ENCODE measurements at places on chromosomes 6 and 20. TPM values are rescaled to one million over a fixed set of nuclear protein-coding genes. Genes with fewer than 3 reads are reported as not detected.

DNA sequence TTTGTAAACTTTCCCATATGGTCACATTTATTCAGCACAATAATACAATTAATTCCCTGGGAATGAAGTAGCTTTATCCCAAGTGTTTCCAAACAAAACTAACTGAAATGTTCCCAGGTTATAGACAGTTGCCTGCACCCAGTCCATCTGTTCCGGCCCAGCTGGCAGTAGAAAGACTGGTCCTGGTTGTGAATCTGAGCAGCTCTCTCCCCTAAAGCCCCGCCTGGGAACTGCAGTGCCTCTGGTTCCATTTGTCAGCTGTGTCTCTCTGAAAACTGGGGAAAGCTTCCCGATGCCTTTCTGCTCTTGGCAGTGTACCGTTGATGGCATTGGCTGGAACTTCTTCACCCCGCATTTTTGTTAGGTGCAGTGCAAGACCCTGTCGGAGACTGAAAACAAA, 8.7 kb downstream of the MTHFD1L start:
- peaks cover 14% of the 10 kb centered on the region for H3K4me1 ChIP-seq
- no peaks in the 10 kb centered on the region for H3K27me3 ChIP-seq
- H3K36me3 ChIP-seq = peaks cover 30% of the 10 kb centered on the region

DNA sequence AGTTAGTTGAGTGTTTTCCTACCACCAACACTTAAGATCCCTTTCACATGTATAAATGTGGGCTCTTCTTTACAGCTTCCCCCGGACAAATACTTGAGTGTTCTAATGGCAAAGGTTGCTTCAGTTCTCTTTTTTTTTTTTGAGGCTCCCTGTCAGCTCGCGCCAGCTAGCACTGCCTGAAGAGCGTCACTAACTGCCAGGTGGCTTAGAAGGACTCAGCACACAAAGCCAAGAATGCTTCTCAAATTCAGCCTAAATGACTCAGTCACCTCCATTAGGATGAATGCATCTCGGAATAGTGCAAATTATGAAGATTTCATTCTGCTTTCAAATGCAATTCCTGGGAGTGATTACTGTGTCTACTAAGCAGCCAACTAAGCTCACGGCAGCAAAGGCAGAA, 150.7 kb upstream of the BTBD3 start:
- H3K36me3 ChIP-seq = no peaks in the 10 kb centered on the region
- DNase-seq = no peak
- no peaks in the 10 kb centered on the region for H3K27me3 ChIP-seq

- no peaks in the 10 kb centered on the region for H3K27me3 ChIP-seq
- H3K27ac ChIP-seq = no peak overlapping the region
- no peaks in the 10 kb centered on the region for H3K36me3 ChIP-seq
These were observed 100.5 kb upstream of the EDN1 start for GRCh38 chr6:12189661-12190060.

DNA sequence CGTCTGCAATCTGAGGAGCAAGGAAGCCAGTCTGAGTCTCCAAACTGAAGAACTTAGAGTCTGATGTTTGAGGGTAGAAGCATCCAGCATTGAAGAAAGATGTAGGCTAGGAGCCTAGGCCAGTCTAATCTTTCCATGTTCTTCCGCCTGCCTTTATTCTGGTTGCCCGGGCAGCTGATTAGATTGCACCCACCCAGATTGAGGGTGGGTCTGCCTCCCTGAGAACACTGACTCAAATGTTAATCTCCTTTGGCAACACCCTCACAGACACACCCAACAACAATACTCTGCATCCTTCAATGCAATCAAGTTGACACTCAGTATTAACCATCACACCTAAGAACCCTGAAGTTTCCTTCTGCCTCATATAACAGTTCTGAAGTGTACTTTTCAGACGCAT, 350.1 kb downstream of the RFPL4B start:
- H3K4me3 ChIP-seq = no peak overlapping the region
- no peaks in the 10 kb centered on the region for H3K27me3 ChIP-seq
- no peaks in the 10 kb centered on the region for H3K36me3 ChIP-seq
- H3K27ac ChIP-seq = no peak overlapping the region

The TFAP2D gene
- total RNA-seq = not detected

DNA sequence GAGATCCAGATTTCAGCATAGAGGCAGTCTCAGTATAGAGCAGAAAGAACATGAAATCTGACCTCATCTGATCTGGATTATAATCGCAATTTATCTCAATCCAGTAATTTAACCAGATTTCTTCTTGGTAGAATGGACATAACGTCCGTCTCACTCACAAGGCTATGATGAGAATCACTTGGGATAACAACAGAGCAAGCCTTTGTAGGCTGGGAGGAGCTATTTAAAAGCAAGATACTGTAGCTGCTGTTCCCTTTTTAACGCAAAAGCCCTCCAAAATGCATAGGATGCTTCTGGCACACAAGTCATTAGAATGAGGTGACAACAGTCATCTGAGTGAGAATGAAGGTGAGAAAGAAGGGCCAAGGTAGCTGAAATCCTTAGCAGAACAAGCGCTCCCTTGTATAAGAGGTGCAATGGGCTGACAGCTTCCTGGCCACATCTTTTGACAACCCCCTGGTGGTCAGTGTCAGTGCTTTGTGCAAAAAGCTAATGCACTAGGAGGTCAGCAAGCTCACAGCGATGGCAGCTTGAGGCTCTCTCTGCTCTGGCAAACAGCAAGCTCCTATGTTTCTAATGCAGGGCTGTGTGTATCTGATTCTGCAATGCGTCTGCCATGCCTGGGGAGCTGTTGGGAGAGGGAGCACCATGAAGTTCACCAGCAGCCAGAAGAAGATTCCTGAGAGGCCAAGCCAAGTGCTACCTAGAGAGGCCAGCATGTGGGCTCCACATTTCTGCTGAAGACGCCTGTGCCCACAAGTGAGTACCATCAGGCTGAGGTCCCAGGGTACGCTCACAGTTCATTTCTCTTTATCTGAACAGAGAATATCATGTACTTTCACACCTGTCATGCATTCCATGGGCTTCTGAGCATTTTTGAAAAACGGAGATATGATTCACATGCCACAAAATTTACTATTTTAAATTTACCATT, 16.2 kb downstream of the METTL24 start:
- no peak overlapping the region for H3K4me3 ChIP-seq
- H3K36me3 ChIP-seq = 0 out of 2 replicates have a peak, but pooled peaks cover 2% of the 10 kb centered on the region
- no peaks in the 10 kb centered on the region for H3K4me1 ChIP-seq
- DNase-seq = peak; percentile 9
- no peaks in the 10 kb centered on the region for H3K27me3 ChIP-seq

The GATA5 gene
- total RNA-seq = not detected

The CRYBG1 gene
- total RNA-seq = not detected

DNA sequence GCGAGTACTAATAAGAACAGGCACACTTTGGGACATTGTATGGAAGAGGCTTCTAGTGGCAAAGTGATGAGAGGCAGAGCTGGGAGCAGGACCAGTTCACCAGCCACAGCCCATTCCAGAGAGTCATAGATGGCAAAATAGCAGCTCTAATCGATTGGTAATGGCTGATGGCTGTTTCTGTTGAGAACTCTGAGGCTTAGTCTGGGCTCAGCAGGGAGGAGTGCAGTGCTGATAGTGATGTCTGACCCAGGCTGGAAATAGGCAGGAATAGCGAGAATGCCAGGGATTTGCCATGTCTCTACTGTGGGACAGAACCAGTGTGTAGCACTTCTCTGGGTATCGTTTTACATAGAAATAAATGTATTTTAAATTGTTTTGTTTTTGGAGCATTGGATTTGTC, 620.0 kb upstream of the FLRT3 start:
- no peak overlapping the region for H3K4me3 ChIP-seq
- H3K27ac ChIP-seq = no peak overlapping the region
- H3K36me3 ChIP-seq = no peaks in the 10 kb centered on the region
- no peaks in the 10 kb centered on the region for H3K27me3 ChIP-seq

GRCh38 chr6:35019171-35019570, 122.0 kb downstream of the TCP11 start:
- DNase-seq = no peak
- H3K27me3 ChIP-seq = no peaks in the 10 kb centered on the region
- H3K36me3 ChIP-seq = peaks cover 12% of the 10 kb centered on the region

Data from SJCRH30 (cell line).